Umbilical cord (tissue), 2 donors: ENCODE measurements at places on chromosomes 11 and 22.

DNA sequence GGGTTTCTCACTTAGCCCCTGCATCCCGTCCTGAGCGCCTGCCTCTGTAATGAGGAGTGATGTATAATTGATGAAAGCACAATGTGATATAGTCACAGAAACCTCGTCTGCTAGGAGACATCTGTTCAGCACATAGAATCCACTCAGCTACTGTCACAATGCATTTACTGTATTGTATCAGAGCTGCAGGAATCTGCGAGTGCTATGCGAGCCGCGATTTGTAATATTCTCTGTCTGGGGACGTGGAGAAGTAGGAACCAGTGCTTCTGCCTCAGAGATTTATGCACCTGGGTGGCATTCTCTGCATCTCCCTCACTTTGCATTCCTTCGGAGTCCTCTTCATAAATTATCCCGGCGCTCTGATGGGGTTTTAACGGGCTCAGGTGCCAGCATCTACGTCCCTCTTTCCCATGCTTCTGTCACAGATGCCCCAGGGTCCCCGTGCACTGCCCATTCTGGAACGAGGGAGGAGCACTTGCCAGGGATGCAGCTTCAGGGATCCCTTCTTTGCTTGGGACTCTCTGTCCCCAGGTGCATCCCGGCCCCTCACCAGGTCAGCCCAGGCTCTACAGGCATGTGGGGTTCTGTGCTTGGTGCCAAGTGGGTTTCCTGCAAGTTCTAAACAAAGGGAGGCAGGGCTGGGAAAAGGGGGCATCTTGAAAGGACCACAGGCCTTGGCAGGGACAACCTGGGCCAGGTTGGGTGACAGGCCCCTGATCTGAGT lies 205.5 kb downstream of the DSCAML1 start:
- no peak for DNase-seq

DNA sequence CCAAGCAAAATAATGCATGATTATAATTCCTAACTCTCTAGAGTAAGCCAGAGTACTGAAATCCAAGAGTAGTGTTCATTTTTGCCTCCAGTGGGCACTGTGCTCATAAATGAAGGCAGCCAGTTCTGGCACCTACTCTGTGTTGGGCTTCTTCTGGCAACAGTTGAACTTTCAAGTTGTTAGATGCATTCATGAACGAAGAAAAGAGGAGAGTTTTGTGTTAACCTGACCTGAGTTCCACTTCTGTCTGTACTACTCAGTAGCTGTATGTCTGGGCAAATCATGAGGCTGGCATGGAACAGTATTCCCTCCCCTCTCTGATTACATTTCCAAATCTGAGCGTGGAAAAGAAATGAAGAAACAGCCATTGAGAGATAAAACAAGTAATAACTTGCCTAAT lies 20.3 kb upstream of the TENM4 start:
- peak; percentile 69 for DNase-seq

GRCh38 chr11:55773138-55773537 lies at the start of gene OR5D13:
Gene OR5D13 (plus strand): TSS chr11:55773438. CDS start chr11:55773438, 0 bp downstream.
- DNase-seq = no peak

- DNase-seq = no peak
These were observed 55.7 kb downstream of the BCR start for GRCh38 chr22:23236026-23236425.

DNA sequence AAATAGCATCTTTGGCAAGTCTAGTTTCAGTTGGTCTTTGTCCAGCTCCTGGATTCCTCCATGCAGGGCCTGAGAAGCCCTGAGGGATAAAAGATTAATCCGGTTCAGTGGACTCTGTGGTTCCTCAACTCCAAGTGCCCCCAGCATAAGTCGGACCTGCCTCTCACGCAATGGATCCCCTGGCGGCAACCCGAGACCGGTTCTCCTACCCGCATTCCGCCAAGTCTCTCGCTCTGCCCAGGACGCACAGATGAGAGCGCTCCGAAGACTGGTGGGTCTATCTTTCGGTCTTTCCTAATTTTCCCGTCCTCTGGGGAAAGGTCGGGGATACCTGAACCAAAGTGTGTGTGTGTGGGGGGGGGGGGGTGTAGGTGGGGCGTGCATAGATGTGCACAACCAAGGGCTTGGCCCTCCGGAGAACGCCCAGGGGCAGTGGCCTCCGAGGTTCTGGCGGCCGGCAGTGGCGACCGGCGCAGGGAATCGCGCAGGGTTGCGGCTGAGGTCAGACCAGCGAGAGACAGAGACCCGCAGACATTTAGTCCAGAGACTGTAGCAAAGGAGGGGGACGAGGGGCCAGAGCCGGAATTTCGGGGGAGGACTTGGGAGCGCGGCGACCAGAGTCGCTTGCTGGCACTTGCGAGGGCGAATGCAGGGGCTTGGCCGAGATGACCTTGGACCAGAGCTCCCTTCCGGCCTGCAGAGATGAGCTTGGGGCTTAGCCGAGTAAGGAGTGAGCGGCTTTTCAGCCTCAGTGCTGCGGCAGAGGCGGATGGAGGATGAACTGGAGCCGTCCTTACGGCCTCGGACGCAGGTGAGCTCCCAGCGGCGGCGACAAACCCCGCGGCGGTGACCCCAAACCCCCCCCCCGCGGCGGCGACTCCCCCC lies 712 bp upstream of the SLC2A11 start:
- peak; percentile 63 for DNase-seq

DNA sequence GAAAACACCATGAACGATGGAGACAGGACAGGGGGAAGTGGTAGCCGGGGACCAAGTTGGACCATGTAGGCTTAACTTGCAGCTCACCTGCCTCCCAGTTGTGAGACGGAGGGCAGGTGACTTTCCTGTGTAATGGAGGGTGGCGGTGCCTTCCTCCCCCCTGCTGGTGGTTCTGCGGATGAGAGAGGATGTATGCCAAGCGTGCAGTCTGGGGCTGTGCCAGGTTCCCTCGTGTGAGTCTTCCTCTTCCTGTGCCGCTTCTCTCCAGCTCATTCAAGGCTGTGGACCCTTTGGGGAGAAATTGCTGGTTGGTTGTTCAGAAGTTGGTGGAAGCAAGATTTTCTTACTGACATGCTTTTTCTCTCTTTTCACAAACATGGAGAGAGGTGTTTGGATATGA lies 35.1 kb downstream of the MPPED1 start:
- no peak for DNase-seq

- DNase-seq = peak; percentile 99
These were observed 35.8 kb downstream of the MAML2 start for GRCh38 chr11:96306933-96307775.

- DNase-seq = no peak
These were observed 241.6 kb downstream of the FAM76B start for GRCh38 chr11:95547976-95548375.

DNA sequence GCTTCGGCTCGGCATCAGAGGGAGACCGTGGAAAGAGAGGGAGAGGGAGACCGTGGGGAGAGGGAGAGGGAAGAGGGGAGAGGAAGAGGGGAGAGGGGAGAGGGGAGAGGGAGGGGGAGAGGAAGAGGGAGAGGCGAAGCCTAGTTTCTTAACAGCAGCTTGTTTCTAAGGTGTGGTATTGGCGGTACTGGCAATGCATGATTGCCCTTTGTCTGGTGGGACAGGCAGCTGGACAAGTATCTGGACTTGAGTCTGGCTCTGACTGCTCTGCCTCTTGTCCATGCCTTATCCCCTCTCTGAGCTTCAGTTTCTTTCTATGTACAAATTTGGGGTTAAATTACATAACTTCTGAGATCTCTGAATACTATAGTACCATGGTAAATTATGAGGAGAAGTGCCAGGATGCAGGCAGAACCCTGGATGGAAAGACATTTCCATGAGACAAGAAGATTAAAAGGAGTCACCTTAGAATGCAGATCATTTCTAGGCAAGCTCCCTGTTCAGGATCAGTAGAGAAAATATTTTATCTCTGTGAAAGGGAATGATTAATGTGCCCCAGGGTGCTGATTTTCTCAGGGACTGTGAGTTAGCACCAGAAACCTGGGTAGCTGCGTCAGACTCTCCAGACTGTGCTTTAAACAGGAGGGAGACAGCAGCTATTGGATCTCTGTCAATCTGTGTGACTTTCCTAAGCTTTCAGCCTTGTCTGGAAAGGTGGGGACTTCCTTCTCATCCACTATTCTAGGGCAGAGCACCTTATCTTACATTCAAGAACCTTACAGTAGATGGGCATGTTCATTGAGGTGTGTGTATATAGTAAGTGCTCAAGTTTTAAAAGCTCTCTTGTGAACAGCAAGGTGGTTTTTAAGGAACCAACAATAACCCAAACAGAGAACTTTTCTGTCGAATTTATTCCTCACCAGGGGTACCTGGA lies 31.9 kb upstream of the CCDC90B start:
- DNase-seq = no peak

GRCh38 chr22:42797011-42797410 lies 60.1 kb downstream of the ARFGAP3 start:
- no peak for DNase-seq

DNA sequence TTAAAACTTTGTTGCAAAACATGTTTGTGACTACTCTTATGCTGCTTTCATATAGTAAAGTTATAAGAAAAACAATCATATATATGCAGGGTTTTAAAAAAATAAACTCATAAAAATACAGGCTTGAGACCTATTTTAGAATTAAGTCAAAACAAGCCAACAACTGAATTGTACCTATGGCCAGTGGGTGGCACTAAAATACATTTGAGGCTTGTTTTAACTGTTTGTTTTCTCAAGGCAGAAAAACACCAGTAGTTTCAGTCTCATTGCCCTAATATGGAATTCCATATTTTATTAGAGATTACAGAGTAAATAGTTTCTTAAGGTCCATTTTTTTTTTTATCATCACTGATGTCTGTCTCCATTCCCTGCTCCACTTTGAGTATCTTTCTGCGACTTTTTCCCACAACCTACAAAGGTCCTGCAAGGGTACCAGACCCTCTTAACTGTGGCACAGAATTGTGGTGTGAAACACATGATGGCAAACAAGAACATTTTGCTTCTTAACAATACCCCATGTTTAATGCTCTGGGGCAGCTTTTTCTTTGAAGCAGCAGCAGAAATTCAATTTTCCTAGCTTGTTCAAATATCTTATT lies 8.5 kb upstream of the CCDC89 start:
- peak; percentile 66 for DNase-seq

- no peak for DNase-seq
These were observed 47.4 kb downstream of the ARHGEF12 start for GRCh38 chr11:120383518-120384155.

DNA sequence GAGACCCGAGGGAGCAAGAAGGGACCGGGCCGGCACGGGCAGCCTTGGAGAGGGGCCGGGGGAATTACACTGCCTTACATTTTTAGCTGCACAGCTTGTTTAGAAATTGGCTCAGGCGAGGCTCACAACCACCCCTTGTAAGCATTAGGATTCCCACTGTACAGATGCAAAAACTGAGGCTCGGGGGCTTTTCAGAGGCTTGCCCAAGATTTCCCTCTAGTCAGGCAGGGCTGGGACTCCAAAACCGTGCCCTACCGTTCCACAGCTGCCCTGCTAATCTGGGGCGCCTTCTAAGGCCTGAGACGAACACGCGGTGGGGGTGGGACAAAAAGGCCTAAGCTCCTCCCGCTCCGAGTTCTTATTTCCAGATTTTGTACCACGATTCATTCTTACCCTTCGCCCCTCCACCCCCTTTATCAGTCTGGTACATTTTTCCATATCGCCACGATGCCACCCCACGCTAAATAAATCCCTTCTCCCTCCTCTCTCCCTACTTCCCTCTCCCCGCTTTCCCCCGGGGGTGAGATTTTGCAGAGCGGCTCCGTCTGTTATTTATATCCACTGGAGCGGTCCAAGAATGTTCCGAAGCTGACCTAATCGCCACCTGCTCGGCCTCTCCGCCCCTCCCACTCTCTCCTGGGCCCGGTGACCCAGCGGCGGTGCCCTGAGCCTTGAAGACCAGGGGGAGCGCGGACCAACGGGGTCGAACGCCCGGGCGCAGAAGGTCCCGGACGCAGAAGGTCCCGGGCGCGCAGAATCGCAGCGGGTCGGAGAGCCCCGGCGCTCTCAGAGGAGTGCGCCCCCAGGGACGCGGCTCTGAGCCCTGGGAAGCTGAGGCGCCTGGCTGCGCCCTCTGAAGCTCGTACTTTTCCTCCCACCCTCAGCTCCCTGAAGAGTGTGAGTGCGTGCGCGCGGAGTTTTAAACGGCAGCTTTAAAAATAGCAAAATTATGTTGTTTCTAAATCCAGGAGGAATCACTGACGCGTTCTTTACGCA lies 764 bp upstream of the PACSIN3 start:
- peak; percentile 73 for DNase-seq

DNA sequence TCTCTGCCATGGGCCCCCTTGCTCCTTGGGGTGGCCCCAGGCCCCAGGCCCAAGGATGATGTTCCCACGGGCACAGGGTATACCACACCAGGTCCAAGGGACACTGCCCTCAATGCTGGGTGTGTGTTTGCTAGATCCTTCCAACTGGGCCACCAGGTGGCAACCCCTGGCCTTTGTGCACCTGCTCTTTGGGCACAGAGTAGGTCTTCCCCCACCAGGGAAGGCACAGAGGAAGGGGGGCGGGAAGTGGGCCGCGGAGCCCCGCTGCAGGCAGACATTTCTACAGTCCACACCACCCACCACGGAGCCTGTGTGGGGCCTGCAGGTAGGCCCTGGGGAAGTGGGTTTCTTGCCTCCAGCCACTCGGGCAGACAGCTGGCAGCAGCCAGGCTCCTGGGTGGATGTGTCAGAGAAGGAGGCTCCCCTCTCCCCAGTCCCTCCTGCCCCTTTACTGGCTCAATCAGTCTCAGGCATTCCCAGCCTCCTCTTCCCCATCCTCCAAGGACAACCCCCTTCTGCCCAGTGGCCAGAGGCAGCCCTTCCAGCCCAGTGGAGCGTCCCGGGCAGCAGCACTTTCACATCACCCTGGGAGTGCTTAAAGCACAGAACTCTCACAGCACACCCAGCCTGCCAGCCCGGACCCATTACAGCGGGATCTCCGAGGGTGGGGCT lies 21.6 kb downstream of the MAFF start:
- no peak for DNase-seq

- no peak for DNase-seq
These were observed 800 bp downstream of the KCNJ5 start for GRCh38 chr11:128891913-128892398.

- no peak for DNase-seq
These were observed 427.4 kb upstream of the CADM1 start for GRCh38 chr11:115931548-115932083.

- no peak for DNase-seq
These were observed 14.6 kb downstream of the MS4A6A start for GRCh38 chr11:60168306-60168705.

DNA sequence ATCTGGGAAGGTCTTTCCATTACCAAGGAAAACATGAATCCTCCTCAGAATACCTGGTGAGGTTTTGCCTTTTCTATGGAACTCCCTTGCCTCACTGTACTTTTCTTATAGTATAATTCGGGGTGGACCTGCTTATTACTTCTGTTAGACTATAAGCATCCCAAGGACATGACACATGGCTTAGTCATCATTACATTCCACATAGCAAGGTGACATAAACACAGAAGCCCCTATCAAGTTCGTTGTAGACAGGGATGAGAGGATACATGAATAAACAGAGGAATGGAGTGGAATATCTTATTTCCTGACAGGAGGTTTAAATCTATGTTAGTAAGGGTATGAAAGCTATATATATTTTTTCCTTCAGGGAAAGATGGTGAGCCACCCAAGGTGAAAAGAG lies 532.2 kb upstream of the CCDC90B start:
- DNase-seq = no peak

DNA sequence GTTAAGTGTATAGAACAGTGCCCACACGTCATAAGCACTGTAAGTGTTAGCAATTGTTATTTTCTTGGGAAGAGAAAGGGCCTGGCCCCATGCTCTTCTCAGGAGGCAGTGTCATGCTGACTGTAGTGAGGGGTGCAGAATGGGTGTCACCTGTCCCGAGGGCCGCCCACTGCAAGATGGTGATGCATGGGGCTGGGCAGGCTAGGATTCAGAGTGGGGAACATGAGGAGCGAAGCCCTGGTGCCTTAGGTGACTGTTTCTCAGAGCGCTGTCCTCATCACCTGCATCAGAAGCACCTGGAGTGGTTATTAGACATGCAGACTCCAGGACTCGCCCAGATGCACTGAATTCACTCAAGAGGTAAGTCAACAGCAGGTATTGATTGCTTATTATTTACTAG lies 101.0 kb upstream of the PARVA start:
- DNase-seq = no peak
